ENCODE measurements at places on chromosomes 16 and 17.
A peak's percentile ranks its signal among the peaks of the same experiment; 100 is the strongest.

GRCh38 chr17:41394254-41394996 lies 3.0 kb downstream of the KRT31 start:
- no peak for DNase-seq

DNA sequence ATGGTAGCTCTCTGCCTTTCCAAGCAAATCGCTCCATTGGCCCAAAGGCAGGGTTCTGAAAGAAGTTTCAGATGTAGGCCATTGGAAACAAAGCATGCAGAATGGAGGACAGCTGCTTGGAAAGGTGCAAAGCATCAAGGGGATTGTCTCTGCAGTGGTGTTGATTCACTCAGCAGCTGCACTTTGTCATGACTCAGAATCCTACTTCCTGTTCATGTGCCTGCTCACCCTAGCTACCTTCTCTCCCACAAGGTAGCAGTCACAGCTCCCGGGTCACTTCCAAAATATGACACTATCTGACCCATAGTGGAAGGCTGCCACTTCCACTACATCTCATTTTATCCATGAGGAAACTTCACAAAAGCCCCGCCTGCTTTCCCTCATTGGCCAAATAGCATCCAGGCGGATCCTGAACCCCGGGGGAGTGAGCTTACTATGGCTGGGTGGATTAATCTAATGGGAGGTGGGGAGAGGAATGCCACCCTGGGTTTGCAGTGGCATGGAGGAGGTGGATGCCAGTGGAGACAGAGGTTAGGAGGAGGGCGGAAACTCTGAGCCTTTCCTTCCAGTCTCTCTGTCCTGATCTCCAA lies 74.7 kb upstream of the NKD1 start:
- no peak for DNase-seq

GRCh38 chr16:67120025-67120424 lies 10.3 kb downstream of the PHAF1 start:
- DNase-seq = no peak

GRCh38 chr17:50047488-50048126 lies 8.3 kb upstream of the ITGA3 start:
- DNase-seq = no peak

GRCh38 chr16:4572715-4573114 lies 16.6 kb downstream of the C16orf96 start:
- no peak for DNase-seq

GRCh38 chr17:46818316-46818928 lies at the start of gene WNT3:
WNT3 (minus strand) TSS chr17:46818692; CDS start chr17:46818597, 95 bp downstream.
- peak; percentile 45 for DNase-seq

DNA sequence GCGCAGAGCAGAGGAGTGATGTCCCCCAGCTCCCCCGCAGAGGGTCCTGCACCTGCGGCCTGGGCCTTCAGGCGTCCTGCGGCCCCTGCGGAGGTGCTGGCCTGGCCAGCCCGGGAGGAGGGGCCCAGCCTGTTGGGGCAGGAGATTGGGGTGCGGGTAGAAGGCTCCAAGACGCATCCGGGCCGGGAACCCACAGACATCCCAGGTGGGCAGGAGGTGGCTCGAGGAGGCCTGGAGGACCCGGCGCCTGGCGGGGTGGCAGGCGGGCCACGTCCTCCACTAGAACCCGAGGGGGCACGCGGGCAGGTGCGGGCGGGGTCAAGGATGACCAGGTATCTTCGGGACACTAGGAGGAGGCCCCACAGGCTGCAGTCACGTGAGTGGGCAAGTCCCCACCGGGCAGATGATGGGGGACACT lies 647 bp upstream of the SECTM1 start:
- no peak for DNase-seq

DNA sequence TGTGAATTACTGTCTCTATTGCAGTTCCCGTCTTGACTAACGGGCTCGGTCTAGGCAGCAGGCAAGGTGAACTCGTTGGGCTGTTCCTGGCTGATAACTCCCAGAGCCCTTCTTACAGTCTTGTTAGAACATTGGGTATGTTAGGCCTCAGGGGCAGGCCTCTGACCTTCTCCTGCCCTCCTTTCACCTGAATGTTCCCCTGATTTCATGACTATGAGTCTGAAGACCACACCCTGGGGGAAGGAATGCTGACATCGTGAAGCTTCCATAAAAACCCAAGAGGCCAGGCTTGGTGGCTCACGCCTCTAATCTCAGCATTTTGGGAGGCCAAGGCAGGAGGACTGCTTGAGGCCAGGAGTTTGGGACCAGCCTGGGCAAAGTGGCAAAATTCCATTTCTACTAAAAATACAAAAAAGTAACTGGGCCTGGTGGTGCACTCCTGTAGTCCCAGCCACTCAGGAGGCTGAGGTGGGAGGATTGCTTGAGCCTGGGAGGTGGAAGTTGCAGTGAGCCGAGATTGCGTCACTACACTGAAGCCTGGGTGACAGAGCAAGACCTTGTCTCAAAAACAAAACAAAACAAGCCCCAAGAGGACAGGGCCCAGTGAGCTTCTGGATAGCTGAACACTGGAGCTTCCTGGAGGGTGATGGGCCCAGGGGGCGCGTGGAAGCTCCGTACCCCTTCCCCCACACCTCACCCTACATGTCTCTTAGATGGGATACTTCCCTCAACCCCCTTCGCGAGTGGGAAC lies 47.8 kb upstream of the FBXO47 start:
- DNase-seq = no peak

- DNase-seq = no peak
Measured at GRCh38 chr16:15746332-15746731, 96.3 kb downstream of the NDE1 start.

DNA sequence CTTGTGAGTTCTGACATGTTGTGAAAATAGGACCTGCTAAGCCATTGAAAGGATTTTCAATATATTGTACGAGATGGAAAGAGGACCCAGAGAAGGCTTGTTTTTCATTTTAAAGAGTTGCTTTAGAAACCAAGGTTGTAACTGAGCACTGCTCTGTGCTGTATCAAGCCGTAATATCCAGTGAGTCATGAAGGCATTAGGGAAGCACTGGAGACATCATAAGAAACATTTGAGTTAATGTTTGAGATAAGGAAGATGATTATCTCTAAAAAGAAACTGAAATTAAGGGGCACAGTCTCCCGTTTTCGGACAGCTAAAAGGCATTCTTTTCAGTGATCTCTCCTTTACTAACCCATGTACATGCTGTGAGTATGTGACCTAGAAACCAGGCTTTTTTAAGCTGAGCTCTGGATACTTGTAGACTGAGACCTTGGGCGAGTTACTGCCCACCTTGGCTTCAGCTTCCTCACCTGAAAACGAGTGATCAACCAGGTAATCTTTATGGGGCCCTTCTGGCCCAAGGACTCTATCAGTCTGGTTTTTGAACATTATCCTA lies 149.2 kb upstream of the TBX2 start:
- no peak for DNase-seq

GRCh38 chr17:57424777-57425188 lies 168.5 kb downstream of the MSI2 start:
- DNase-seq = no peak

GRCh38 chr17:4584101-4584916 lies at the start of gene SMTNL2:
SMTNL2 (plus strand) TSS chr17:4584529; CDS start chr17:4584606, 77 bp downstream.
- DNase-seq = no peak

- no peak for DNase-seq
Measured at GRCh38 chr16:8569650-8570346, 20.5 kb downstream of the TMEM114 start.

GRCh38 chr17:70829876-70830275 lies 660.5 kb downstream of the KCNJ2 start:
- DNase-seq = no peak
